G401 (cell line): ENCODE measurements at places on chromosomes 11 and 22. TPM values are rescaled to one million over a fixed set of nuclear protein-coding genes. Genes with fewer than 3 reads are reported as not detected.

GRCh38 chr11:115360186-115360824, 143.9 kb downstream of the CADM1 start:
- no peak for DNase-seq

DNA sequence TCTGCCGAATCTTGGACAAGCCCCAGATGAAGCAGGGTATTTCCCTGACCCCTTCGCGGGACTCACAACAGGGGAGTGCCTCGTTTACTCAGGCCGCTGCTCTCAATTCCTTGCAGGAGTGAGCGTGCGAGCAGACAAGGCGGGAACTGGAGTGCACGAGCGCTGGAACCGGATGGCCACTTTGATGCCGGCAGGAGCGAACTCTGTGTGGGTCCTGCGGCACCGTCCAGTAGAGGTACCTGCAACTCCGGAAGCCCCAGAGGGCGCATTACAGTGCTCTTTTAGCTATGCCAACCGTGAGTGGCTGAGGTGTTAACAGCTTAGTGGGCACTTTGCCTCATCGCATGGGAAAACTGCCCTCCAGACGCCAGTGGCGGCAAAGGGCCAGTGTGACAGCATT, 182.3 kb upstream of the ANO3 start:
- peak; percentile 9 for DNase-seq

DNA sequence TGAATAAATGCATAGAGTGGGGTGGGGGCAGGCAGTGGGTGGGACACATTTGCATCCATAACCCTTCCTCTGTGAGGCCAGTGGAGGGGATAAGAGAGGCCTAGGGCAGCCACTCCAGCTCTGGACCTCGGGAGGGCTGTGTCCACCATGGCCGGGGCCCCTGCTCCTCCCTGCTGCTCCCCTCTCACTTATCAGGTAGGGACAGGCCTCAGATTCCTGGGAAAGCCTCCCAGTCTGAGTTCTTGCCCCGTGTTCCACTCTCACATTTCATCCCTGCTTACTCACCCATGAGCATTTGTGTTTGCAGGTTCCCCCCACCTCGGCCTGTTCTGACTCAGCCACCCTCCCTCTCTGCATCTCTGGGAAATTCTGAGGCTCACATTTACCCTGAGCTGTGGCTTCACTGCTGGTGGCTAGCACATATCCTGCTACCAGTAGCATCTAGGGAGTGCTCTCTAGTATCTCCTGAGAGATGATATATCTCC, 128.7 kb upstream of the TOP3B start:
- no peak for DNase-seq

The KCNK4 gene
- 0.14 TPM in 1 of 2 replicates, not detected in the other for total RNA-seq

DNA sequence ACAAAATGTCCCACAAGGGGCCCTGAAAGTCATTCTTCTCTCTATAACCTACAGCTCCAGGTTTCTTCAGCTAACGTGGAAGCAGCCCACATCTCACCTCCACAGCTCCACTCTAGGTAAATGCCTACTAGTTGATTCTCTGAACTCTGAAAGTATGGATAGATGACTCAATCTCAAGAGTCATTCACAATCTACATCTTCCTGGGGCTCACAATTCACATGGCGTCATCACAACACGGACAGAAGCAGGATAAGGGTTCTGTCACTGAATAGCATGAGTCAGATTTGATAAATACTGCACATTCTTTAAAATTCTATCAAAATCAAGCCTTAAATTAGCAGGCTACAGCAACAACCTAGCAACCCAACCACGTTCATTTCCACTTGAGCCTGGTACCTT, 96.3 kb downstream of the PLEKHA7 start:
- DNase-seq, result no peak

The OR56B4 gene
- total RNA-seq, result not detected in 2 replicates

The RAB38 gene
- total RNA-seq, result 0.17 TPM in 1 of 2 replicates, not detected in the other

The CFAP300 gene
- total RNA-seq, result not detected in 2 replicates

DNA sequence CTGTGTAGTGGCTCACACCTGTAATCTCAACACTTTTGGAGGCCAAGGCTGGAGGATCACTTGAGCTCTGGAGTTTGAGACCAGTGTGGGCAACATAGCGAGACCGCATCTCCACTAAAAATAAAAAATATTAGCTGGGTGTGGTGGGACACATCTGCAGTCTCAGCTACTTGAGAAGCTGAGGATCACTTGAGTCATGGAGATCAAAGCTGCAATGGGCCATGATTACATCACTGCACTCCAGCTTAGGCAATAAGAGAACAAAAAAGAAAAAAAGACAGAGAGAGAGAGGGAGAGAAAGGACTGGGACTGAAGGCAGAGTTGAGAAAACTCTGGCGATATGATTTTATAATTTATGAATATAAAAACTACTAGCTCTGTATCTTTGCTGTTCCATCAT, 473.1 kb downstream of the LRRC4C start:
- DNase-seq, result no peak

GRCh38 chr11:121037016-121037415, 13.1 kb downstream of the TBCEL start:
- no peak for DNase-seq

GRCh38 chr11:130721736-130722135, 194.5 kb downstream of the SNX19 start:
- no peak for DNase-seq

- DNase-seq, result no peak
These were observed 605.2 kb downstream of the NTM start for GRCh38 chr11:131975619-131976018.

The CACNA1I gene
- total RNA-seq, result 0.10 TPM in 1 of 2 replicates, not detected in the other
